ENCODE measurements at places on chromosomes 1 and 21. TPM values are rescaled to one million over a fixed set of nuclear protein-coding genes. Genes with fewer than 3 reads are reported as not detected.

DNA sequence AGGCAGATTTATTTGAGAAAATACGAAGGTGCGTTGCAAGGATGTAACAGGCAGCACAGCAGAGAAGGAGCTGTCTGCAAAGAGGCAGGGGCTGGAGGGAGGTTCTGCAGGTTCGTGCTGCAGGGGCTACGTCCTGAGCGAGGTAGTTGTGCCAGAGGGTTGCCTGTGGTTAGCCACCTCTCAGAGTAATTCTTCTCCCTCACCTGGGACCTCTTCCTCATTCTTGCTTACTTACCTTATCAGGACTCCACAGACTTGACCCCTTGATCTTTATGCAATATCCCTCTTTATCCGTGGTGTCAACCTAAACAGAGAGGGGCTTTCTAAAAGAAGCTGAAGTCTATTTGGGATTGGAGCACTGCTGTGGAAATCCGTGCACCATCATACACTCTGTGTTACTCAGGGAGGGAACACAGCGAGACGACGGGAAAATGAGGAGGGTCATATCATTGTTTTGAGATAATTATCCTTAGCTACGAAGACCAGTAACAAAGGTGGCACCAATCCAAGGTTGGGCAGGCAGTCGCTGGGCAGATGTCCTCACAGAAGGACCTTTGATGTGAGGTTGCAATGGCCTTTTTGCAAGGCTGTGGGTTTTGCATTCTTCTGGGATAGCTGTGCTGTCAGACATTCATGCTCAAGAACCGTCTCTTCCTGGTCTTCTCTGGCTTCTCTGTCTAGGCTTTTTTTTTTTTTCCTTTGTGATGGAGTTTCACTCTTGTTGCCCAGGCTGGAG lies 82.8 kb downstream of the WDR4 start:
- DNase-seq = no peak

DNA sequence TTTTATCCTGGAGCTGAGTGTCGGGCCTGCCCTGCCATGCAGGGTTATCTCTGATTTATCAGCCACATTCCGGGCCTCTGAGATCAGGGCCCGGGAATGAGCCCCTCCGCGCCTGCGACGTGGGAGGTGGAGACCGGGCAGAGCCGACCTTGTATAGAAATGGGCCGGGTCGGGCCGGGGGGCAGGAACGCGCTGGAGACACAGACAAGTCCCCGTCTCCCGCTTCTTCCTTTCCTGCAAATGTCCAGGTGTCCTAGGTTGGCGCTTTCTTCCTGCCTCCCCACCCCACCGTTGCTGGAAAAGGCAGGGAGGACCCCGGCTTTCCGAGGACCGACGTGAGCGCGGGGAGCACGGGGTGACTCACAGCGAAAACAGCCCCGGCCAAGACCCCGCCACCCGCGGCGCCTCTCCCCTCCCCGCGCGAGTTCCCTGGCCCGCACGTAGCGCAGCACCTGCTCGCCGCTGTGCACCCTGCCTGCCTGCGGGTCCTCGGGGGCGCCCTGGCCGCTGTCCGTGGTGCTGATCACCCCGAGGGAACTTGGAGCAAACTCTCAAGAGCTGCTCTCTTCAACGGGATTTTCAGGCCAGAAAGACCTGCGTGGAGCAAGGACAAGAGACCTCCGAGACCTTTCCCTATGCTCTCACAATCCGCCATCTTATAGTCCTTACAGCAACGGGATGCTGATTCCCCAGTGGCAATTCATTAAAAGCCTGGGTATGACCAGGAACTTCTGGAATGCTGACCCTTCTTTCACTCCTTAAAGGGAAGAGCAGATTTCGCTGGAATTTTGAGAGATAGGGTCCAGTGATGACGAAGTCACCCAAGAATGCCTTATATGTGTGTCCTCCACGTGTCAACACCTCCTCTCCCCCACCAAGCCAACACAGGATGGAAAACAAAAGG lies 475 bp upstream of the NPPB start:
- peak; percentile 72 for DNase-seq

The FCRL1 gene
- total RNA-seq = not detected

- DNase-seq = no peak
These were observed 17.2 kb upstream of the FOXO6 start for GRCh38 chr1:41343790-41344699.

The SELP gene
- not detected for total RNA-seq
